ENCODE measurements at places on chromosomes 12 and 14.

DNA sequence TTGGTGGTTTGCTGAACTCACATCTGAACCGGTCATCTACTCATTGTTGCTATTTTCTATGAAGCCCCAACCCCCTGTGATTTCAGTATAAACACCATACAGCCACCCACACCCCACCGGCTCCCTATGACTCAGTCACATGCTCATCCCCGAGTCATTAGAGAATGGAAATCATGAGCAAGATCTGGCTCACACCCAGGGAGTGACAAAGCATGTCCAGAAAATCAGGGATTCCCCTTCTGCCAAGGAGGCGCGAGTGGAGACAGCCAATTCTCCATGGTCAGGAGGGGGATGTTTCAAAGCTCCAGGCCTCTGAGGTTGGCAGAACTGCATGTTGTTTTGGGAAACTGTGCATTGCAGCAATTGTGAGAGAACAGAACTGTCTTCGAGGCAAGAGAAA, 657.5 kb upstream of the TBX3 start:
- peaks cover 5% of the 10 kb centered on the region for H3K4me1 ChIP-seq
- no peaks in the 10 kb centered on the region for H3K36me3 ChIP-seq
- peak; percentile 66 for DNase-seq
- no peak overlapping the region for H3K27ac ChIP-seq
- H3K4me3 ChIP-seq: no peak overlapping the region

- no peaks in the 10 kb centered on the region for H3K27me3 ChIP-seq
- no peak overlapping the region for H3K27ac ChIP-seq
- no peak overlapping the region for H3K4me3 ChIP-seq
- no peaks in the 10 kb centered on the region for H3K36me3 ChIP-seq
- peak; percentile 51 for DNase-seq
These were observed 210.9 kb downstream of the MED13L start for GRCh38 chr12:116066381-116067230.

GRCh38 chr14:92033906-92034687, 5.8 kb downstream of the TRIP11 start:
- H3K36me3 ChIP-seq: peaks cover 19% of the 10 kb centered on the region
- peaks cover 27% of the 10 kb centered on the region for H3K4me1 ChIP-seq

DNA sequence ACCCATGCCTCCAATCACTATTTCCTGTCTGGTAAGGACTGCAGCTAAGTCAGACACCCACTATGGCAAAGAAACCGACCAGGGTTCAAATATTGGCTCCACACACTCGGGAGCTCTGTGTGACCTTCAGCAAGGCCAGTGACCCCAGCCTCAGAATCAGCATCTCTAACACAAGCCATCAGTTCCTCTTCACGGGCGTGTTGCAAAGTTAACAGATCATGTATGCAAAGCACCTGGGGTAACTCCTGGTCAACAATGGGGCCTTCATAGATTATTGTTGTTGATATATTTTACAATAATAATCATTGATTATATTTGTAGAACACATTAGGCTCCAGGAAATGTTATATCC, 6.2 kb upstream of the FAM222A start:
- no peaks in the 10 kb centered on the region for H3K36me3 ChIP-seq
- H3K27me3 ChIP-seq: peaks cover 11% of the 10 kb centered on the region
- no peak overlapping the region for H3K27ac ChIP-seq
- no peak overlapping the region for H3K4me3 ChIP-seq
- peaks cover 5% of the 10 kb centered on the region for H3K4me1 ChIP-seq
- no peak for DNase-seq

- no peak overlapping the region for H3K27ac ChIP-seq
- DNase-seq: no peak
These were observed 25.4 kb upstream of the CPM start for GRCh38 chr12:68958322-68958721.

DNA sequence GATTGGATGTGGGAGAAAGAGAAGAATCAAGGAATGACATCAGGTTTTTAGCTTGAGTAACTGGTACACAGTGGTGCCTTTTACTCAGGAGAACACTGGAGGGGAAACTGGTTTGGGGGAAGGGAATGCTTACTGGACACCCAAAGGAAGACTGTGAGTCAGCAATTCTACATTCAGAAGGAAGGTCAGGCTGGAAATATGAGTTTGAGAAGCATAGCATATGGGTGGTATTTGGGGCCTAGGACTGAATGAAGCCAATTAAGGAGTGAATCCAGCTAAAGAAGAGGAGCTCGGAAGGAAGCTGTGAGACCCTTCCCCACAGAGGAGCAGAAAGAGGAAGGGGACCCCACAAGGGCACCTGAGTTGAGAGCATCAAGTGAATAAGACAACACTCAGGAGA, 35.4 kb downstream of the DMAC2L start:
- H3K4me1 ChIP-seq: peaks cover 8% of the 10 kb centered on the region
- H3K27me3 ChIP-seq: no peaks in the 10 kb centered on the region
- H3K4me3 ChIP-seq: no peak overlapping the region
- H3K27ac ChIP-seq: no peak overlapping the region
- DNase-seq: no peak
